ENCODE measurements at places on chromosomes 11 and 22.

GRCh38 chr22:41668971-41669911 is 19.4 kb downstream of the SNU13 start:
- DNase-seq, result no peak

GRCh38 chr22:46578824-46579561 is 41.2 kb upstream of the GRAMD4 start:
- DNase-seq, result no peak

- no peak for DNase-seq
Observed at GRCh38 chr11:59174664-59175033, 2.7 kb downstream of the DTX4 start.

DNA sequence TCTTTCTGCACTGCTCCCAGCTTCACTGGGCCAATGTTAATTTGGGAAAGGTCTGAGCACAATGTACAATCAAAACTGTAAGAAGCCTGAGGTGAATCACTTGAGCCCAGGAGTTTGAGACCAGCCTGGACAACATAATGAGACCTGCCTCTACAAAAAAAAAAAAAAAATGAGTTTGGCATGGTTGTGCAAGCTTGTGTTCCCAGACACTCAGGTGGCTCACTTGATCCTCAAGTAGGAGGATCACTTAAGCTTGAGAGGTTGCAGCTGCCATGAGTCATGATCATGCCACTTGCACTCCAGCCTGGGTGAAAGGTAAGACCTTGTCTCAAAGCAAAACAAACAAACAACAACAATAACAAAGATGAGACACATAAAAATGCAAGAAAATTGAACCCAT is 38.6 kb upstream of the SC5D start:
- no peak for DNase-seq

- DNase-seq, result no peak
Observed at GRCh38 chr22:36961626-36962025, 48.2 kb downstream of the CSF2RB start.

- DNase-seq, result no peak
Observed at GRCh38 chr11:76131671-76132631, 74.4 kb downstream of the WNT11 start.

DNA sequence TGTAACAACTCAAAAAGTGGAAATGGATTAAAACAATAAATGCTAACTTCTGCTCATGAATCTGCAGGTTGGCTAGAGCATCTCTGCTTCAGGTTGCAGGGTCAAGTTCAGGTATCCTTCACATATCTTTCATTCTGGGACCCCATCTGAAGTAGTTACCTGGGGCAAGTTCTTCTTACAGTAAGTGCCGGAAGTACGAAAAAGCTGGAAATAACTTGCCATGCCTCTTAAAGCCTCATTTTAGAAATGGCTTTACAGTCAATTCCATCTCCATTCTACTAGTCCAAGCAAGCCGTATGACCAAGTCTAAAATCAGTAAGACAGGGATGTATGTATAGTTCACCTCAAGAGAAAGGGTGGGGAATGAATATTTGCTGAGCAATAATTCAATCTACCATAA is 93.7 kb downstream of the FCHSD2 start:
- DNase-seq, result no peak

Measured in coronary artery (tissue), 2 donors.